ENCODE measurements at places on chromosomes 13 and 19. TPM values are rescaled to one million over a fixed set of nuclear protein-coding genes. Genes with fewer than 3 reads are reported as not detected.
A peak's percentile ranks its signal among the peaks of the same experiment; 100 is the strongest.

- H3K27ac ChIP-seq = no peak overlapping the region
- no peak for DNase-seq
- no peaks in the 10 kb centered on the region for H3K4me1 ChIP-seq
- H3K27me3 ChIP-seq = no peaks in the 10 kb centered on the region
- H3K4me3 ChIP-seq = no peak overlapping the region
These were observed 97.5 kb downstream of the SLC10A2 start for GRCh38 chr13:102968572-102969228.

DNA sequence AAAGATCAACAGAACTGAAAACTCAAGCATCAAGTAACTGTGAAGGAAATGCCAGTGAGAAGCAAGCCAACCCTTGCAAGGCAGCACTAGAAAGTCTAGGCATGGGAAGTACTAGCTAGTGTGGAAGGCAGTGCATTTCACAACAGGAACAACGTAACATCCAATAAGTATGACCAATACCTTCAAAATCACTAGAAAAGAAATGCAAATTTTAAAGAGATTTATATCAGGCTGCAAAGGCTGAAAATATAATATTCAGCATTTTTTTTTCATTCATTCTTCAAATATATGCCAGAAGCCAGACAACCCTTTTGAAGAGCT is 121.9 kb downstream of the DLEU7 start:
- H3K27ac ChIP-seq = no peak overlapping the region
- no peaks in the 10 kb centered on the region for H3K27me3 ChIP-seq
- H3K4me1 ChIP-seq = no peaks in the 10 kb centered on the region
- no peak overlapping the region for H3K4me3 ChIP-seq
- no peaks in the 10 kb centered on the region for H3K36me3 ChIP-seq
- DNase-seq = no peak

DNA sequence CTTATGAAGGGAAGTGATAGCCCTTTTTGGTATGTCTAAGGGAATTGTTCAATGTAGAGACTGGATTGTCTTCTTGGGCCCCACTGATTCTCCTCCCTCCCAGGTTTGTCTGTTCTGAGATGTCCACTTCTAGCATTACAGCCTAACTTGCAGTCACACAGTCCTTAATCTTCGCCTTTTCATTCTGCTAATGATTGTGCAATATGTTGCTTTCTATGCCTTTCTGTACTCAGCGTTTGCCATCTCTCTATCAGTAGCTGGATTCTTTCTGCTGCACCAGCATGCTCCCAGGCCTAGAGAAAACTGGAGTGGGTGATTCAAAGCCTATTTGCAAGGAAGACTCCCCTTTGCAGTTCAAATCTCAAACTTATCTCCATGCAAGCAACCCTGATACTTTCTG is 307.5 kb upstream of the DACH1 start:
- no peak for DNase-seq
- H3K4me3 ChIP-seq = no peak overlapping the region
- no peaks in the 10 kb centered on the region for H3K4me1 ChIP-seq
- no peaks in the 10 kb centered on the region for H3K36me3 ChIP-seq
- no peaks in the 10 kb centered on the region for H3K27me3 ChIP-seq

DNA sequence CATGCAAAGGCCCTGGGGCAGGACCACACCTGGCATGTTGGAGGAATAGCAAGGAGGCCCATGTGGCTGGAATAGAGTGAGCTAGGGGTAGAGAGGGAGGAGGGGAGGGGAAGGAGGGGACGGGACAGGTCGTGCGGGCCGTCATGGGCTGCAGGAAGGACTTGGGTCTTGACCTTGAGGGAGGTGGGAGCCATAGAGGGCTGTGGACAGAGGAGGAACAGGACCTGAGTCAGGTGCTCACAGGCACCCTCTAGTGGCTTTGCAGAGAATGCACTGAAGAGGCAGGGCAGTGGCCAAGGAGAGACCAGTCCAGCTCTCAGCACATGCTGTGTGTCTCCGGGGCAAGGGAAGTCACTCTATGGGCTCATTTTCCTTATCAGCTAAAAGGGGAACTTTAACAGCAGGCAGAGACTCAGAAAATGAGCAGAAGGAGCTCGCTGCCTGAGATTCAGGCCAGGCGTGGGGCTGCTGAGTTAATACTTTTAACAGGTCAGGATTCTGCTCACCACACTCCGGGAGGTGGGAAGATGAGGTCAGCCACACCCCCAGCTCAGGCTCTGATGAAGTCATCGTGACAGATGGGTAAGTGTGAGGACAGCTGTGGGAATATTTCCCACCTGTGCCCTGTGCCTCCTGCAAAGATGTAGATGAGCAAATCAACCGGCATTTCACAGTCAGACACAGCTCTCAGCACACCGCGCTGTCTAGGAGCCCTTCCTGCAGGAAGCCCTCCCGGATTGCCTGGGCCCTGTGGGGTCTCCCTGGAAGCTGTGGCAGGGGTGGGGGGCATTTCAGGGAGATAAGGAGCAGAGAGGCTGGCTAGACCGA is 6.0 kb upstream of the TNFAIP8L1 start:
- no peak overlapping the region for H3K4me3 ChIP-seq
- H3K27ac ChIP-seq = no peak overlapping the region
- no peaks in the 10 kb centered on the region for H3K36me3 ChIP-seq
- peak; percentile 72 for DNase-seq

DNA sequence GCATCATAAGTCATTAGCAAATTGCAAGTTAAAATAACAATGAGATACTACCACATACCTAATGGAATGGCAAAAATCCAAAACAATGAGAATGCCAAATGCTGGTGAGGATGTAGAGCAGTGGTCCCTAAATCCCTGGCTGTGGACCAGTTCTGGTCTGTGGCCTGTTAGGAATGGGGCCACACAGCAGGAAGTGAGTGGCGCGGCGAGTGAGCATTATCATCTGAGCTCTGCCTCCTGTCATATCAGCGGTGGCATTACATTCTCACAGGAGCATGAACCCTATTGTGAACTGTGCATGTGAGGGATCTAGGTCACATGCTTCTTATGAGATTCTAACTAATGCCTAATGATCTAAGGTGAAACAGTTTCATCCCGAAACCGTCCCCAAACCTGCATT is 1694.4 kb downstream of the EFNB2 start:
- H3K36me3 ChIP-seq = no peaks in the 10 kb centered on the region
- DNase-seq = no peak
- no peaks in the 10 kb centered on the region for H3K4me1 ChIP-seq
- H3K27me3 ChIP-seq = no peaks in the 10 kb centered on the region
- H3K4me3 ChIP-seq = no peak overlapping the region
- no peak overlapping the region for H3K27ac ChIP-seq

DNA sequence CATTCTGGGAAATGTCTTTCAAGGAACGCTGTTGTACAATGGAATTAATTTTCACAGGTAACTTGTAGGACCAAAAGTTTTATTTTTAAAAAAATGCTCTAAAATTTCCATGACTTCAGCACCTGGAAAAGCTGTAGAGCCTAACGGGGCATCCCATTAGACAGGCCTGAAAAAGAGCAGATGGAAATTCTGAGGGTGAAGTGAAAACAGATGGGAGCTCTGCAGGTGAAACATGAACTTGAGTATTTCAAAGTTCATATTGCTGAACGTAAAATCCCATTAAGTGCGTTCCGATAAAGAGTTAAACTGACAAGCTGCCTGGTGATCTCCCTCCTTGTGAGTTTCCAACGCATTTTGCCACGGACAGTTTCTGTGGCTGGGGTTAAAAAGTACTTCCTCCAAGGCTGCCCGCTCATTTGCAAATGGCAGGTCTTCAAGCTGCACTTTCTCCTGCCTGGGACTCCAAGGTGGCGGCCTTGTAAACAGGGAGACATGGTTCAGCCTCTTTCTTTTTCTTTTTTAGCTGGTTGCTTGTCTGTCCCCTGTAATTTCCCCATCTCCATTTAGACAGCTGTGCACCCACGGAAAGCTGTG is 450.4 kb downstream of the FGF9 start:
- no peaks in the 10 kb centered on the region for H3K36me3 ChIP-seq
- H3K4me1 ChIP-seq = no peaks in the 10 kb centered on the region
- H3K27me3 ChIP-seq = no peaks in the 10 kb centered on the region
- H3K27ac ChIP-seq = no peak overlapping the region
- no peak overlapping the region for H3K4me3 ChIP-seq

DNA sequence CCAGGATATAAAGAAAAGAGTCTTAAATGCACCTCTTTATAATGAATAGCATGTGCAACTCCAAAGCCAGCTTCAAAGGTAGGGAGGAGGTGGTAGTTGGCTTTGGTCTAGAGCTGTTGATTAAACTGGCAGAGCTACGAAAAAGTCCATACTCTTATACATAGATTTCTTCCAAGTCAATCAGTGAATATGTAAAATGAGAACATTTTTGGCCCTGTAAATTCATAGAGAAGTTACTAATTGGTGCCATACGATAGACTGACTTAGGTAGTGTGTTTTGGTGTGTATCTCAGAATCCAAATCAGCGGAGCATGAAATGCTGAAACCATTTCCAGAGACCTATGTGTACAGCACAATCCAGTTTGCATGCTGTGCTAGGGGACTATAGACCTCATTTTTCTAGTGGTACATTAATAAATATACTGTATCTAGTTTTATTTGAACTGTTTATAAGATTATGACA is 17.1 kb upstream of the DPY19L3 start:
- H3K4me3 ChIP-seq = no peak overlapping the region
- peaks cover 11% of the 10 kb centered on the region for H3K36me3 ChIP-seq
- no peaks in the 10 kb centered on the region for H3K27me3 ChIP-seq
- H3K27ac ChIP-seq = no peak overlapping the region
- DNase-seq = no peak
- no peaks in the 10 kb centered on the region for H3K4me1 ChIP-seq

DNA sequence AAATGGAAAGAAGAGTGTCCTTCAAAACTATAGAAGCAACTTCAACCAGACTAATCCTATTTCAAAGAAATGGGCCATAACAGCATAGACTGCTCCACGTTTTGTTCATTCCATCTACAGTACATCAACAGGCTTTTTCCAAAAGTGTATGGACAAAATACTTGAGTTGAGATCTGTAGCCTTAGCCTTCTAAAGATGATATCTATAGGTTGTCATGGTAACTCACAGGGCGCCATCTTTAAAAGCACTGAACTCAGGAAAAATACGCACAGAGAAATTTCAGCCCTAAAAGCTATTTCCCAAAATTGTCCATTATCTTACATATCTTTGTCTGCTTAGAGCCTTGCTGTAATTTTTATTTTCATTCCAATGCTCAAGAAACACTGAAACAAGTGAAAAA is 439.4 kb upstream of the NBEA start:
- no peak for DNase-seq
- no peak overlapping the region for H3K4me3 ChIP-seq
- no peaks in the 10 kb centered on the region for H3K27me3 ChIP-seq
- H3K36me3 ChIP-seq = no peaks in the 10 kb centered on the region
- no peaks in the 10 kb centered on the region for H3K4me1 ChIP-seq

The LMO7 gene
- total RNA-seq = 549 TPM

The CD33 gene
- total RNA-seq = 20.7 TPM
